ENCODE measurements at places on chromosomes 7 and 10.

DNA sequence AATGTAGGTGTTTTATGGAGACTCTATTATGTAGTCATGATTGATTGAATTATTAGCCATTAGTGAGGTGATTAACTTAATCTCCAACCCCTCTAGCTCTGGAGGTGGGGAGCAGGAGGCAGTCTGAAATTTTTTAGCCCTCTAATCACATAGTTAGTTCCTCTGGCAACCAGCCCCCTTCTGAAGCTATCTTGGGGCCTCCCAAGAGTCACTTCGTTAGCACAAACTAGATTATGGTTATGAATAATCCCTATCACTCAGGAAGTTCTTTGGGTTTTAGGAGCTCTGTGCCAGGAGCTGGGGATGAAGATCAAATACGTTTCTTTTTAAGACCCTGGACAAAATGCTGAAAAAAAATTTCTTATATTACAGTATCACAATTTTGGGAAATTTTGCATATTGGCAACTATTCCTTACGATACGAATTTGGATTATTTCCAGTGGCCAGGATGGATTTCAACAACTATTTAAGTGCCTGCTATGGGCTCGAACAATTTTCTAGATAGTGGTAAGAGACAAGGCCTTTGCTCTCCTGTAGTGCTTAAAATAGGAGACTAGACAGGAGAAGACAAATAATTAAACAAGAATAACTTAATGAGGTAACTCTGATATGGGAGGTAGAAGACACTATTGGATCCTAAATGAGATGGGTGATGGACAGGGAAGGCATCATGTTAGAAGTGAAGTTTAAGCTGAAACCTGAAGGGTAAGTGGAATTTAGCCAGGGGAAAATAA lies 52.9 kb downstream of the BTAF1 start:
- DNase-seq: no peak

- no peak for DNase-seq
Measured at GRCh38 chr10:1420661-1421362, 316.5 kb downstream of the ADARB2 start.

GRCh38 chr10:2972216-2972615 lies 95.1 kb upstream of the PFKP start:
- no peak for DNase-seq

DNA sequence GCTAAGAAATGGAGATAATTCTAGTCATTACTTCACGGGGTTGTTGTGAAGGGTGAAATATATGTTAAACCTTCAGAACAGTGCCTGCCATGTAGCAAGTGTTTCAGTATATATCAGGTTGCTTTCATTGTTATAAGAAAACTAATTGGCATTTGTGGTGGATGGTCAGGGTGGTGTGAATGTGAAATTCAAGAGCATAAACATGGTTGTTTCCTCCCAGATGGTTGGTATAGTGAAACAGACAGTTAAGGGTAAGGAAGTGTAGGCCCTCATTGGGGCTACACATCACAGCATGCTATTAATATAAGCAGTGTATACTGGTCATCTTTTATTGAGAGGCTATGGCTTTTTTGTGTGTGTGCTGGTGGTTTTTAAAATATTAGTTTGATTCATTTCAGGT lies 171.6 kb downstream of the AUTS2 start:
- DNase-seq: no peak

GRCh38 chr7:157020514-157021070 lies 10.1 kb upstream of the MNX1 start:
- no peak for DNase-seq

DNA sequence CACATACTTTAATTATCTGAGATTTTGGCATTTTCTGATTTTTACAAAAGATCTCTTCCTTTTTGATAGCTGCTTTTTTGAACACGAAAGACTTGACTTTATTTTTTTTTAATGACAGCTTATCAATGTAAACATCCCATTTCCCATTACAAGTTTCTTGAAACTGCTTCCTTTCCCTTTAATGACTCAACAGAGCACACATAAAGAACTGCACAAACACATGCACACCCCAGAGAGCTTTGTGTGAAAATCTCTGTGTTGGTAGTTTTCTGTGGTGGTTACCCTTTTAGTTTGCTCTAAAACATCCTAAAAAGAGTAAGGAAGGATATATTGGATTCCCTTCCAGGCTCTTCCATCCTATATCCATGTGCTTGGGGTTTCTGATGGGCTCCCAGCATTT lies 125.1 kb upstream of the ZNF32 start:
- no peak for DNase-seq

DNA sequence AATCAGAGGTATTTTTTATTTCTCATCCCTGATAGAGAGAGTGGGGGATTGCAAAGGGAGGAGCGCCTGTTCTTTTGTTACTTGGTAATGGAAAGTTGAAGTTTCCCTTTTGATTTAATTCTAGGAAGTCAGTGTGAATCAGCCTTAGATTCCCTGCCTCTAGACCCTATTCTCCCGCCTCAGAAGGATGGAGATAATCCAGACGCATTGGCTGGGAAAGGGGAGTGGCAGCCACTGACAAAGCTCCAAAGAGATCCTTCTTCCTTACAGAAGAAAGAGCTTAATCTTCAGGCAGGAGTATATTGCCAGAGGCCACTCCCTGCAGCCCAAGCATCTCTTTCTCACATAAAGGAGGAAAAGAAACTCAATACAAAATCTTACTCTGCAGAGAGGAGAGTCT lies 122.3 kb upstream of the GALNT17 start:
- no peak for DNase-seq

DNA sequence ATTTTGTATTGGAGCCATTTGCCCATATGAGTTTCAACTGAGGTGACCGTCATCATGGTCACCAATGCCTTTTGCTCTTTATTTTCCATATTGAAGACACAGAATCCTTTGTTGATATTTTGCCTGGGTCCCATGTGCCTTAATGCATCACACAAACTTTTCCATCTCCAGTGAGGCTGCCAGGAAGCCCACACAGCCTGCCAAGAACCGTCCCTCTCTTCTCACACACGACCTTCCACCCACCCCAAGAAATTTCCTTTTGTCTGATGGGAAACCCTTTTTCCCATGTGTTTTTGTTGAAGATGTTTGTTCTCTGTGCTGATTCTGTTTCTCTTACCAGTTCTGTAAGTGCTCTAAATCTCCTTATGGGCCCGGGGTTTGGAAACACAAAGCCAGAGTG lies 168.9 kb downstream of the CSTF2T start:
- DNase-seq: no peak

DNA sequence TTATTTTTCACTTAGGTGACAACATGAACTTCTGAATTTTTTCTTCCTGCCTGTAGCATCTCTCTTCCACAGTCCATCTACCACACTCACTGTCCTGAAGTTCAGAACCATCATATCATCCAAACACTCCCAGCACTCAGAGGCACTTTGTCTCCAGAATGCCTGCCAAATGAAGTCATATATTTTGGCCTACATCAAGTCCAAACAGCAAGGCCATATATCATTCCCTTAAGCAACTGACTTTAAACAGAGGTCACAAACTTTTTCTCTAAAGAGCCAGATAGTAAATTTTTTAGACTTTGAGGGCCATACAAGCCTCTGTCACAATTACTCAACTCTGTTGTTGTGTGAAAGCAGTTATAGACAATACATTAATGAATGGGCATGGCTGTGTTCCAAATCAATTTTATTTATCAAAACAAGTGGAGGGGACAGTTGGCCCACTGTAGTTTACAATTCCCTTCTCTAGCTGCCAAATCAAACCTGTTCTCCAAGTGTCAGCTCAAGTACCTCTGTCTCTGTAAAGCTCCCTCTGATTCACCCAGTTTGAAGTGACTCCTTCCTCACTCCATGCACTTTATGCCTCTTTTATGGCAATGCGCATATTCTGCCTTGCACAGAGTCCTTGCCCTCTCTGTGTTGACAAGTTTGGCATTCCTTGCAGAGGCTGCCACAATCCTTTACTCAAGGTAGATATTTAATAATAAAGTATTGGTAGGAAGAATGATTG lies 305.7 kb downstream of the FZD1 start:
- DNase-seq: no peak

- DNase-seq: no peak
Measured at GRCh38 chr7:50190776-50191175, 97.7 kb upstream of the ZPBP start.

DNA sequence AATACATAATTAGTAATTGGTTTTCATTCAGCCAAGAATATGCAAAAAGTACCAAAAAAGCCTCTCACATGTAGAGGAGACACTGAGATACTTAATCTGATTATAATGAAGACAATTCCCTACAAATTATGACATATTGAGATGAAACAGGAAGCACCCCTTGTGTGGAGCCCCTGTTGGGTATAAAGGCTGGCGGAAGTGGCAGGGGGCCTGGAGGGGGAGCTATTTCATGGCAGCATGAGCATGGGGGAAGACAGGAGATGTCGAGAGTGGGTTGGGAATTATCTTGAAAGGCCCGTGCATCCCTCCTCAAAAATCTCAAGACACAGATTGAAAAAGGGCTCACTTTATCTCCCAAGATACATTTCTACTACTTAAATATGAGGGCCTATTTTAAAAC lies 96.9 kb downstream of the PIP4K2A start:
- no peak for DNase-seq

DNA sequence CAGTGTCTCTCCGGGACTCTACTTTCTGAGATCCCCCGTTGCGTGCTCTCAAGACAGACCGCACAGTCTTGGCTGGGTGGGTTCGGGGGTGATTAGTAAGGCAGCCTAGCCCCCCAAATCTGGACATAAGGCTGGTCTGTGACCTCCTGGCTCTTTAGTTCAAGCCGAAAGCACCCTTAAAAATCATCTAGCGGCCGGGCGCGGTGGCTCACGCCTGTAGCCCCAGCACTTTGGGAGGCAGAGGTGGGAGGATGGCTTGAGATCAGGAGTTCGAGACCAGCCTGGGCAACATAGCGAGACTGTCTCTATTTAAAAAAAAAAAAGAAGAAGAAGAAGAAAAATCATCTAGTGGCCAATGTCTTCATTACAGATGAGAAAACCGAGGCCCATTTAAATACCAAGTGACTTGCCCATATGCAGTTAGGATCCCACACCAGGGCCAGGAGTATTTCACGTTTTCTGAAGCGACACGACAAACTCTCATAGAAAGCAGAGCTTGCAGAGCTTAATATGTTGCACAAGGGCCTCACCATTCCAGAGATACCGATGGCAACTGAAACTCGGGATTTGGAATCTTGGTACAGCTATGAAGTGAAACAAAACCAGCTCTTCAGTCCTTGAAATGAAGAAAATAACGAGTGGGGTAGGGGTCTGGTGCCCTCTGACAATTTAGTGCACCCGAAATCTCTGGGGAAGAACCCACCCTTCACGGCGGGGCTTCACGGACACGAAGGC lies 703 bp upstream of the HILPDA start:
- DNase-seq: no peak

DNA sequence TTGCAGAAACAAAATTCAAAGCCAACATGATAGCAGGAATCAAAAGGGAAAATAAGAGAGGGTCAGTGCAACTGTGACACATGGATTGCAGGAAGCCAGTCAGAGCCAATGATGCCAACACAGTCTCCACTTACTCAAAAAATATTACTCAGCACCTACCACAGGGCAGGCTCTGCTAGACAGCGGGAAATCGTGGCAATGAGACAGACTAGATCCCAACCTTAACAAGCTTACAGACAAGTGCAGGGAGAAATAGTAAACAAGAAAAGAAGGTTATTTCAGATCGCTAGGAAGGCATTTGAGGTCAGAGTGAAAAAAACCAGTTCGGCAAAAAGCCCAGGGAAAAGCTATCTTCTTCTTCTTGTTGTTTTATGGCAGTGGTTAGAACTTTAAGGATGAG lies 45.2 kb upstream of the NPFFR1 start:
- DNase-seq: no peak

DNA sequence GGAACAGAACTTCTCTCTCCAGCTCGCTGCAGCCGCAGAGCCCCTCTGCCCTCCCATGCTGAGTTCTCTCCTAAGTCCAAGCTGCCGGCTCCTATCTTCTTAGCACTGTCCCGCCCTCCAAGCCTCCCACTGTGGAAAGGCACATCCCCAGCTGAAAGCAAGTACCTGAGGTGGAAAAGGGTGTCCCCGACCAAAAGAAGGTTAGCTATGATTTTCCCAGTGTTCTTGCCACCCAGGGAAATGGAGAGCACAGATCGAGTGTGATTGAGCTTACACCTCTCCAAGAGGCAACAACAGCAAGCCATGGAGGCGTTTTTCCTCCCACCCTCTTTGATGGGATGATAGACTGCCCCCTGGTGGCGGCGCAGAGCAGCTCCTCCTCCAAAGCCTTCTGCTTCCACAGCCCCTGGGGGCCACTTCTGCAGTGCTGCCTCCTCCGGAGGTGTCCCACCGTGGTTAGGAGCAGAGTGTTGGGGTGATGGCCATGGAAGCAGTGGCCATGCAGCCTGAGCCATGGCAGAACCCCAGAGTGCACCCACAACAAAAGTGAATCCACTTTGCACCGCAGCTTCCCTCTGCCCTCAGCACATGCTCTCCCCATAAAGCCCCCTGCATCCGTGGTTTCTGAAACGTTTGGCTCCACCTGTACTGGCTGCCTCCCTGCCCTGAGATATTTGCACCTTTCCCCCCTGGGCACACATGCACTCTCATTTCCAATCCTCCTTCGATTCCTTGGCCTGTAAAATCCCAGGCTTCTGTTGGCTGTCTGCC lies 143.1 kb upstream of the STK17A start:
- peak; percentile 26 for DNase-seq

DNA sequence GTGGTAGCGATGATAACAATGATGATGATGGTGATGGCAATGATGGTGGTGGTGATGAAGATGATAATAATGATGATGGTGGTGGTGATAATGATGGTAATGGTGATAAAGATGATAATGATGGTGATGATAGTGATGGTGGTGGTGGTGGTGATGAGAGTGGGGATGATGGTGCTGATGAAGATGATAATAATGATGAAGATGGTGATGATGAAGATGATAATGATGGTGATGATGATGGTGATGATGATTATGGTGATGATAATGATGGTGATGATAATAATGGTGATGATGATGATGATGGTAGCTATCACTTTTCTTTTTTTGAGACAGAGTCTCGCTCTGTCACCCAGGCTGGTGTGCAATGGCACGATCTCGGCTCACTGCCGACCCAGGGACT lies 144.5 kb upstream of the PCBD1 start:
- DNase-seq: no peak

DNA sequence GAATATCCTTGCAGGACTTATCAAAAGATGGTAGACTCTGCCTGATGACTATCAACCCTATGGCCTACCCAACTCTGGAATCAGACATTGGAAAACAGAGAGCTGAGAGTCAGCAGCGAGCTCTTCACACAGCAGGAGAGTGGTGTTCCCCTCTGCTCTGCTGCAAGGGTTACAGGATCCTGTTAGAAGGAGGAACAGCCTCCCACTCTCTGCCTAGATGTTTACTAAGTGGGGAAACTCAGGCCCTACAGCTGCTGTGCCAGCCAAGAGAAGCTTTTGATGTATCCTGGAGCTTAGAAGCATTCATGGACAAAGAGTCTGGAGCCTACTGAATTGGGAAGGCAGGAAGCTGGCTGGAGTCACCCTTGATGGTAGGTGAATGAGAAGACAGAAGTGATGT lies 104.6 kb downstream of the ABLIM1 start:
- DNase-seq: no peak

GRCh38 chr10:72954596-72955554 lies at the start of gene PLA2G12B:
Gene PLA2G12B, minus strand, starts transcription at chr10:72954806. Its CDS starts 121 bp downstream, at chr10:72954685.
- no peak for DNase-seq

- no peak for DNase-seq
Measured at GRCh38 chr7:44561962-44562621, 11.6 kb downstream of the DDX56 start.
